ENCODE measurements at places on chromosomes 2 and 18. TPM values are rescaled to one million over a fixed set of nuclear protein-coding genes. Genes with fewer than 3 reads are reported as not detected.

The VIL1 gene
- not detected for total RNA-seq

The NGEF gene
- 0.29 TPM for total RNA-seq

The C2orf80 gene
- total RNA-seq, result not detected

The CARF gene
- total RNA-seq, result 9.0 TPM

The CRYBA2 gene
- total RNA-seq, result not detected

The CFAP65 gene
- 0.26 TPM for total RNA-seq

The CROCC2 gene
- total RNA-seq, result 3.0 TPM

The SCYGR7 gene
- not detected for total RNA-seq

The CTAGE1 gene
- not detected for total RNA-seq

The PLCL1 gene
- total RNA-seq, result 6.8 TPM

The SERPINE2 gene
- total RNA-seq, result 4.1 TPM

The KCNS3 gene
- 99.0 TPM for total RNA-seq

The ANKRD44 gene
- total RNA-seq, result 87.7 TPM

The IL1R2 gene
- total RNA-seq, result 84.8 TPM

The MTCL1 gene
- total RNA-seq, result 9.3 TPM

The ANKRD30BL gene
- not detected for total RNA-seq

The FAM237A gene
- not detected for total RNA-seq

The OLA1 gene
- 46.8 TPM for total RNA-seq

The GKN2 gene
- 10.5 TPM for total RNA-seq

The EGR4 gene
- total RNA-seq, result not detected

The UGT1A7 gene
- not detected for total RNA-seq

The SCN2A gene
- 1.2 TPM for total RNA-seq

The KRTCAP3 gene
- 22.4 TPM for total RNA-seq

The RAB3GAP1 gene
- 30.9 TPM for total RNA-seq

The C2orf15 gene
- total RNA-seq, result 1.5 TPM

The CNDP1 gene
- not detected for total RNA-seq

The LOXL3 gene
- 16.0 TPM for total RNA-seq

The TMX3 gene
- total RNA-seq, result 67.1 TPM

The SNORC gene
- 0.20 TPM for total RNA-seq

The CACNB4 gene
- total RNA-seq, result 7.7 TPM

The SCYGR4 gene
- not detected for total RNA-seq

The ADAM23 gene
- total RNA-seq, result 0.15 TPM

The CTNNA2 gene
- total RNA-seq, result not detected

The KDSR gene
- 47.3 TPM for total RNA-seq

The PCARE gene
- 0.71 TPM for total RNA-seq

The TRABD2A gene
- 2.0 TPM for total RNA-seq

The OTOS gene
- not detected for total RNA-seq

The ZAP70 gene
- total RNA-seq, result 15.0 TPM

The C1QL2 gene
- not detected for total RNA-seq

The PTPRM gene
- 163 TPM for total RNA-seq

The CCBE1 gene
- 23.6 TPM for total RNA-seq

The RIOK3 gene
- 54.7 TPM for total RNA-seq

Data from upper lobe of left lung (tissue), 6 donors.